ENCODE measurements at places on chromosomes 16 and 17. TPM values are rescaled to one million over a fixed set of nuclear protein-coding genes. Genes with fewer than 3 reads are reported as not detected.

TMC7 gene
- total RNA-seq, result not detected

APOBR gene
- 5.5 TPM for total RNA-seq

TEX19 gene
- not detected for total RNA-seq

MYO15A gene
- 0.76 TPM for total RNA-seq

MPP2 gene
- 6.0 TPM for total RNA-seq

SCPEP1 gene
- 17.8 TPM for total RNA-seq

TMEM235 gene
- not detected for total RNA-seq

KCNH4 gene
- 0.38 TPM for total RNA-seq

MPV17L gene
- 0.20 TPM for total RNA-seq

IKZF3 gene
- 52.1 TPM for total RNA-seq

GP1BA gene
- total RNA-seq, result not detected

CASKIN1 gene
- total RNA-seq, result 4.4 TPM

NRN1L gene
- total RNA-seq, result not detected

NXPH3 gene
- 0.29 TPM for total RNA-seq

MMP15 gene
- total RNA-seq, result 0.25 TPM

FZD2 gene
- 0.22 TPM for total RNA-seq

MEIOC gene
- 0.25 TPM for total RNA-seq

KCNJ12 gene
- total RNA-seq, result not detected

TOM1L1 gene
- not detected for total RNA-seq

CBFA2T3 gene
- 0.14 TPM for total RNA-seq

IRX5 gene
- 0.14 TPM for total RNA-seq

METTL26 gene
- total RNA-seq, result 119 TPM

HES7 gene
- 4.9 TPM for total RNA-seq

ABCC6 gene
- not detected for total RNA-seq

KRT222 gene
- total RNA-seq, result not detected

CCDC92B gene
- 0.09 TPM for total RNA-seq
